ENCODE measurements at places on chromosomes 4 and X.

DNA sequence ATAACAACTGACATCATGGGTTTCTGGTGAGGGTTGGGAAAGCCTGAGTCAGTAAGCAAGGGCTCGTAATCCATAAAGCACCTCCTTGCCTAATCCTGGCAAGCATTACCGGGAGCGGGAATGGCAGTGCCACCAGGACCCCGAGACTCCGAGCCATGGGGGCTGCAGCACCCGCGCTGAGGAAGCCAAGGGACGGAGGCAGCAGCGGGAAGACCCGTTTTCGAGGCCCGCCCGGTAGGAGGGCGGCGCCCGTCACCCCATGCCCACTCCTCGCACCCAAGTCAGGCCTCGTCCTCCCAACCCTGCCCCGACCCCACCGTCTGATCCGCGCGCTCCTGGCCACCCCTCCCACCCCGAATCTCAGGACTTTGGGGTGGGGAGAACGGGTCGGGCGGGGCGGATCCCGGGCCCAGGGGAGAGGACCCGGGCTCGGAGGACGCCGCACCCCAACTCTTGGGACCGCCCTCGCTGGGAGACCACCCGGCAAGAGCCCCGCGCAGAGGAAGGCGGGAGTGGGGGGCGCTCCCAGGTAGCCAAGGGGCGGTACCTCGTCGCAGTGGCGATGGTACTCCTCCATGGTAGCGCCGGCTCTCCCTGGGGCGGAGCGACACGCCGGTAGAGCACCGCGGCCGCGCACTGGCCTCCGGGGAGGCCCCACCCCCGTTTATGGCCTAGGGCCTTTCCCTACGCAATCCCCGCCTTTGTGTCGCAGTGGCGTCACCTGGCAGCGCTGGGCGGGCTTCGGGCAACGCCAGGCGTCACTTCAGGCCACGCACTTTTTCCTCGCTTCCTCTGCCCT lies at the start of gene DYNLT3:
Gene DYNLT3, minus strand, starts transcription at position 638 of the 799 bp plus-strand sequence. Its CDS starts 61 bp downstream, at position 577.
- peak; percentile 68 for DNase-seq

- no peak for DNase-seq
Observed at GRCh38 chr4:118265312-118266144, 87.3 kb downstream of the PRSS12 start.

DNA sequence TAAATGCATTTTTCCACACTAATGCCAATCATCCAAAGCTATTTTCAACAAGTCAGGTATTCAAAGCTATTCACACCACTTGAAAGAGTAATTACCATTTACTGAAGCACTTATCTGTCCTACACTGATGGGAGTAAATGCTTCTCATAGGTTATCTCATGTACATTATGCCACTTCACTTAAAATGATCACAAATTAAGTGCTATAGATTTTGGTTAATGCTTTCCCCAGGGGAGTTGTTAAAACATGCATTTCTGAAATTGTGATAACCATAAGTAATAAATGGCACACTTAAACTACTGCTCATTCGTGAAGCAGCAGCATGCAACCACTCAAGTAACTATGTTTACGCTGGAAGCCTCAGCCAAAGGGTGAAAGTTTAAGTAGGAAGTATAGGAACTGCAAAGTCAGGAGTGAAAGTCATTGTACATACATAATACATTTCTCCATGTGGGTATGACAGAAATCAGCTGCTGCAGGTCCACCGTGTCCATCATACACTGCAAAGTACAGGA lies 6.6 kb downstream of the PPM1K start:
- no peak for DNase-seq

- no peak for DNase-seq
Observed at GRCh38 chr4:55910140-55910539, 38.6 kb upstream of the CEP135 start.

GRCh38 chrX:154596290-154596929 lies 11.5 kb downstream of the CTAG1A start:
- DNase-seq, result no peak

- no peak for DNase-seq
Observed at GRCh38 chr4:147820975-147821374, 89.1 kb downstream of the ARHGAP10 start.

DNA sequence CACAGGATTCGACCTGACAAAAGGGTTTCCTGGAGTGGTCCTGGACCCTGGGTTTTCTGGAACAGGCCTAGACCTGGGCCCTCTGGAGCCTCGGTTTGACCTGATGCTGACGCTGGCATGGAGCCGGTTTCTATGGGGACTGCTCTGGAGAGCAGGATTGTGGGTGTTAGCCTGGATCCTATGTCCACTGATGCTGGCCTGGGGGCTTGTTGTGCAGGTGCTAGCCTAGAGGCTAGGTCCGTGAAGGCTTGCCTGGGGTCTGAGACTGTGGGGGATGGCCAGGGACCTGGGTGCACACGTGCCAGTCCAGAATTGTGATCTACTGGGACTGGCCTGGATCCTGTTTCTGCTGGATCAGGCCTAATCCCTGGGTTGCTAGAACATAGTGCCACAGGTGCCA lies 173.1 kb downstream of the TMEM47 start:
- DNase-seq, result no peak

Measured in activated CD4-positive, alpha-beta T cell treated with anti-CD3 and anti-CD28 coated beads for 4 hours (primary cell).